Activated CD8-positive, alpha-beta memory T cell treated with anti-CD3 and anti-CD28 coated beads, Interleukin-2, amount 10 ng/mL, durations not matched to agents 7 days and 5 days (primary cell): ENCODE measurements at places on chromosomes 3 and 15.
A peak's percentile ranks its signal among the peaks of the same experiment; 100 is the strongest.

GRCh38 chr3:192449036-192449435 is 278.3 kb downstream of the FGF12 start:
- DNase-seq, result no peak

GRCh38 chr15:25673351-25673750 is 189.8 kb downstream of the ATP10A start:
- no peak for DNase-seq

GRCh38 chr3:141707741-141708203 is 30.3 kb upstream of the RNF7 start:
- no peak for DNase-seq

DNA sequence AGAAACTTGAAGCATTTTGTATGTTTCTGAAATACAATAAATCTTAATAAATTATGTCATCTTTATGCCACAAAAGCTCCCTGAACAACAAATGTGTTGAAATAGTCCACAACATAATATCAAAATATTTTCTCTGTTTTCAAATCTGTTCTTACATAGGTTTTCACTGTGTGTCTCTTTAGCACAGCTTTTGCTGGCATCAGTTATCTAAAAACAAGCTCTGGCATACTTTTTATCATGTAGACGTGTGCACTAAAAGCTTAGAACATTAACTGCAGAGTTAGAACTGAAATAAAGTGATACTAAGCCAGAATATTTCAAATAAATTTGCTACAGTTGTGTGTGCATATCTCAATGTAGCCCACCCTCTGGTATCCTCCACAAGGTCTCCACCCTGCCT is 41.8 kb upstream of the ALCAM start:
- no peak for DNase-seq

DNA sequence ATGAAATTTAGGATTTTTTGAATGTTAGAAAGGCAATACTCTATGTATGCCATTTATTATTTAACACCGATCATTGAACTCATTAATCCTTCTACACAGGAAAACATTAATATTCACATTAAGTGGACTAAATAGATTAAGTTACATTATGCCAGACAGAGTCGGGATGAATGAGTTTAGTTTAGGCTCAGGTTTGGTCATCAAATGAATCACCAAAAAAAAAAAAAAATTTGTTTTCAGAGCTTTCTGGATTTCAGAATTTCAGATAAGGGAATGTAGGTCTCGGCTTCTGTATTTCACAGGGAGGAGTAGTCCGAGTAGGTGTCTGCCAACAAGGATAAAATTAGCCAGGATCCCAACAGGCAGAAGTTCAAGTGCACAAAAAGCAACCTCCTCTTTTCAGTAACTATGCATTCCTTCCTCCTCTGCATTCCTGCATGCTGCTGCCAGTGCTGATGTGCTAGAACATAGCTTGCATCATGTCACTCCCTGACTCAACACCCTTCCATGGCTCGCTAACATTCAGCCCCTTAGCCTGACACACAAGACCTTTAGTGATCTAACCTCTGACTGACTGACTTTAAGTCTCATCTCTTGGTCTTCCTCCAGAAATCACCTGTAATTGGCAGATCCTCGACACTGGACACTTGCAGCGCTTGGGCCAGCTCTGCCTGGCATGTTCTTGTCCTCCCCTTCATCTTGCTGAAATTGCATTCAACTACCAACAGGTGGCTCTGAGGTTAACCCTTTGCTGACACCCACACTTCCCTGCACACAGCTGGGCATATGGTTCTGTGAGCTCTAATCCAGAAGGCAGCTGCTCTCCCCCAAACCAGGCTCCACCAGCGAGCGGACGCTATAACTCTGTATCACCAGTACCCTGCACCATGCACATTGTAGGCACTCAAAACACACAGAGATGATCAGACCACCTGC is 145.4 kb upstream of the PROK2 start:
- no peak for DNase-seq

DNA sequence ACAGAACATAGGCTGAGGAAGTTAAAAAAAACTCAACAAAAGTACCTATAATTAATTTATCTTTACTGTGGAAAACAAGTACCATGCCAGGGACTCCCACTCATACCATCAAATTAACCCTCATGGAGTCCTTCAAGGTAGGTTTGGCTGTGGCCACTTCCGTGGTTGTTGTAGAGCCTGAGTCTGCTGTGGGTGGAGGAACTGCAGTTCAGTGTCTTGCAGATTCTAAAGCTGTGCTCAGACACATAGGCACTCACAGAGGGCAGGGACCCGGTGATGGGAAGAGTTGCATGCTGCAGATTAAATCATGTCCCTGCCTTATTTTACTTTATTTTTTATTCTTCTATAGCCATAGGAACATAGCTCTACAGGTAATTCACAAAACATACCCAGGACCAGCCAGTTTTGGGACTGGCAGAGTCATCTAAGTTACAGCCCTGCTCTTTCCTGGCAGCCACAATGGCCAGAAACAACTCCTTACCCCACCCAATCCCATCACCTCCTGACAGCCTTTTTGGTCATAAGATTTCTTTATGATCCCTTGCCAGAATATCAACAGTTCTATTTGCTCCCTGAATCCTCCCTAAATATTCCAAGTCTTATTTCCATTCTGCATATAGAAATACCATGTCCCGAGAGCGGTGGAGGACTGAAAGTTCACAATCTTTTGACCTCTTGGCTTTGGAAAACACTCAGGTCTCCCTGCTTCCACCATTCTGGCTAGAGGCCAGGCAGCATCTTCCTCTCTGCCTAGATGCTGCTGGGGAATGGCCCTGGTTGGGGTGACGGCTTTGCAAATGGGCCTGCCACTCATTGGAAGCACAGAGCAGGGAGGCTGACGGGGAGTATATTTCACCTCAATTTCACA is 193.7 kb downstream of the CHST2 start:
- no peak for DNase-seq

GRCh38 chr3:172697558-172697957 is 13.3 kb downstream of the NCEH1 start:
- DNase-seq, result no peak

GRCh38 chr3:134847349-134847748 is 52.3 kb downstream of the EPHB1 start:
- no peak for DNase-seq

GRCh38 chr3:66567077-66567476 is 66.3 kb upstream of the LRIG1 start:
- DNase-seq, result no peak

DNA sequence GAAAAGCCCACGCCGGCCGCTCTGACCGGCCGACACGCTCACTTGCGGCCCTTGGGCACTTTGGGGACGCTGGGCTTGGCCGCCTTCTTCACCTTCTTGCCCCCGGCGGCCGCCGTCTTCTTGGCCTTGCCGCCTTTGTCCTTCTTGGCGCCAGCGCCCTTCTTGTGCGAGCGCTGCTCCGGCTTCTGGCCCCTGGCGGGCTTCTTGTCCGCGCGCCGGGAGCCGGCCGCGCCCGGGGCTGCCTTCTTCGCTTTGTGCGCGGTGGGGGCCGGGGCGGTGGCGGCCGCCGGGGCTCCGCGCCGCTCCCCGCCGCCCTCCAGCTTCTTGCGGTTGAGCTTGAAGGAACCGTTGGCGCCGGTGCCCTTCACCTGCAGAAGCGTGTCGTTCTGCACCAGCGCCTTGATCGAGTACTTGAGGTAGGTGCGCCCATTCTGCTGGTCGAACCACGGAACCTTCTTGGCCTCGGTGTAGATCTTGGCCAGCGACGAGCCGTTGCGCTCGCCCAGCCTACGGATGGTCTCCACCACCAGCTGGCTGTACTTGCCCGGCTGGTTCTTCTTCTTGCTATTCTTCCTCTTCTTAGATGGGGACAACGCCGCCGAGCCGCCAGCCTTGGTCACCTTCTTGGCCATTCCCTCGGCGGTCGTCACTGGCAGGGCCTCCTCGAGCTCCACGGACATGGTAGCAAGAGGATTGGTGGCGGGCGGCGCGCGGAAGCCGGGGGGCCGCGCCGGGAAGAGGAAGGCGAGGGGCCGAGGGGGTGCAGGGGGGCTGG is 36.7 kb downstream of the HMCES start:
- peak; percentile 66 for DNase-seq

- no peak for DNase-seq
Observed at GRCh38 chr15:98937413-98938104, 70.0 kb downstream of the PGPEP1L start.

DNA sequence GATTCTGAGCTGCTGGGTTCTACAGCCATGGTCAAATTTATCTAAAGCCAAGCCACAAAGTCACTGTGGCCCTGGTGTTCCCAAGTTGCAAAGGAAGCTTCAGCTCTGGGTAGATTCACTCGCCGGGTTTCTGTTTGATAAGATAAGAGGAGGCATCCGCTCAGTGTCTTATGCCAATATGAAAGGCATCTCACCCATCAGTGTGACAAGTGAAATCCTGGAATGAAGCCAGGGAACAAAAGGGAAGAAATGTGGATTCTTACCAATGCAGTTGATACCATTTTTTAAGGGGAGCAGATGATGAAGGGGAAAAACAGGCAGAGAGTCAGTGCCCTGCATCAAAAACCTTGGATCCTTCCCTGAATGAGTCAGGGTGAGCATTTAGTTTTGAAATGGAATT is 2.8 kb upstream of the CPNE4 start:
- no peak for DNase-seq

- DNase-seq, result no peak
Observed at GRCh38 chr3:124777762-124778470, 47.7 kb downstream of the UMPS start.

DNA sequence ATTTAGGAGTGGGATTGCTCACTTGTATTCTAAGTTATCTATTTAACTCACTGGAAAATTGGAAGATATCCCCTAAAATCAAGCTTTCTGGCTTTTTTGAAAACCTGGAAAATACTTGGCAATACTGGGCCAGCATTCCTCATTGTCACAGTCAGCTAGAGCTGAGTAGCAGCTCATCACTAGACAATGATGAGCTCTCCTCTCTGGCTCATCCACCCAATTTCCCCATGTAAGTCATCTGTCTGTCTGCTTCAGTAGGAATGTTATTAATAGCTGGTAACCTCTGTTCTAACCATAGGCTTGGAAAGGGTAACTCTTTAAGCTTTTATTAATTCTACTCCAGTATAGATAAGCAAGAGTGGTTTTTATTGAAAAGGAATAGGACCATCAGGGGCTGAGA is 39.7 kb upstream of the PIK3R4 start:
- no peak for DNase-seq

DNA sequence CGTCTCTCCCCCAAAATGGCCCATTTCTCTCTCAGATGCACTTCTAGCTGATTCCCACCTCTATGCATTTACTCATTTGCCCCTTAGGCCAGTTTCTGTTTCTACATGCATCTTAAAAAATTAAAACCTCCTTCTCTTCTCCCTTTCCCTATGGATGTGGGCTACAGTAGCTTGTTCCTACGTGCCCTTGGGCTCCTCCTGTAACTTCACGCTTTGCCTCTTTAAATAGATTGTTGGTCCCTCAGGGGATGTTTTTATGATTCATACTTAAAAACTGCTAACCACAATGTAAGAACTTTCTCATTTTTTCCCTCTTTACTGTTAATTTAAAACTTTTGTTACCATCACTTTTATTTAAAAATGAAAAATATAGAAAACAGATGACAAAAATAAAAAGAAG is 185.6 kb upstream of the MRPL3 start:
- DNase-seq, result no peak

DNA sequence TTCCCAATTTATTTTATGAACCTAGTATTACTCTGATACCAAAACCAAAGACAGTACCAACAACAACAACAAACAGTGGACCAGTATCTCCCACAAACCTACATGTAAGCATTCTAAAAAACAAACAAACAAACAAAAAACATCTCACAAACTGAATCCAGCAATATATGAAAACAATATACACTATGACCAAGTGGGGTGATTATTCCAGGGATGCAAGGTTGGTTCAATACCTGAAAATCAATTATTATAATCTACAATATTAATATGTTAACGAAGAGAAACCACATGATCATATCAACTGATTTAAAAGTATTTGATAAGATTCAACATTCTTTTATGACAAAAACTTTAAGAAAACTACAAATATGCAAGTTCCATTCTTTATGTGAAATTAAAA is 391.3 kb downstream of the MAGI1 start:
- no peak for DNase-seq

GRCh38 chr3:134427400-134428111 is 53.3 kb upstream of the AMOTL2 start:
- DNase-seq, result no peak

GRCh38 chr3:66380200-66380932 is 120.5 kb downstream of the LRIG1 start:
- no peak for DNase-seq

DNA sequence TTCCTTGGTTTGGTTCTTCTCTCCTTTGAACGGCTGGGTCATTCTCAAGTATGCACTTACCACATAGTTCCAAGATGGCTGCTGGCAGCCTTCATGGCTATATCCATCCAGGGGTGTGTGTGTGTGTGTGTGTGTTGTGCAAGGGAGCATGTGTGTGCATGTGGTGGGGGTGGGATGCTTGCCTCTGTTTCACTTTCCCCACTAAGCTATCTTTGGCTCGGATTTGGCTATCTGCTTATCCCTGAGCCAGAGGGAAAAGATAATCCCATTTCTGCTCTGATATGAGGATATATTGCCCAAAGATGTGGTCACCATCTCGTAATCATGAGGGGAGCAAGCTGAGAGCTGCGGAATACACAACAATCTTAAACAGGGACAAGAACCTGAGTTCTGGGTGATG is 26.2 kb downstream of the ANAPC13 start:
- no peak for DNase-seq

DNA sequence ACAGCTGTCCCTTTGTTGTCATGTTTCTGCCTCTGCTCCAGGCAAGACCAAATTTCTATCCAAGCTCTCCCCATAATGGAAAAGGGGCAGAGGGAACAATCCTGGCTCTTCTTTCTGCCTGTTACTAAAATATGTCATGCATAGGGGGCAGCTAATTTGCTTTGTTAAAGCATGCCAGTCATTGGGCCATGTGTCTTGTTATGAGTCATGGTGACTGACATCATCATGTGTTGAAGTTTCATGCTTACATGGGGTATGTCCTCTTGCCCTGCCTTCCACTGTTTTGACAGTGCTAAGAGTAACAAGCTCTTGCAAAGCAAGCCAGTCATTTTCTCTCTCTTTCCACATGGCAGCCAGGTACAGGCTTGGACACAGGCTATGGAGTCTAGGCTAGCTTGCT is 268.9 kb downstream of the GABRB3 start:
- DNase-seq, result no peak

- DNase-seq, result no peak
Observed at GRCh38 chr15:98898122-98898521, 109.5 kb downstream of the PGPEP1L start.

DNA sequence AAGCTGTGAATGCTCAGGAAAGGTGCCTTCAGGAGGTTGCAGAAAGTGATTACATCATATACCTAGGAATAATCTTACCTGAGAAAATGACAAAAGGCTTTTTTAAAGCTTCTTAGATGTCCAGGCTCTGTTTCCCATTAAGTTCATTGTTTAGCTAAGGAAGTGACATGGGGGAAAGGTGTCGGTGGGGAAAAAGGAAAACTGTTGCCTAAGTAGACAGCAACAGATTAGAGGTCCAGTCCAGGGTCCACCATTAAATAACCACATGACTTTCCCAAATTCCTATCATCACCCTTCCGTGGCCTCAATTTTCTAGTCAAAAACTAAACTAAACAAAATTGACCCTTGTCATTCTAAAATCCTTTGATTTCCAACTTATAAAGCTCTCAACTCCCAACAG is 4.3 kb downstream of the WWTR1 start:
- DNase-seq, result no peak

GRCh38 chr3:154759966-154760365 is 320.2 kb upstream of the MME start:
- no peak for DNase-seq

GRCh38 chr15:74777769-74778598 is 3.9 kb upstream of the CSK start:
- DNase-seq, result no peak

GRCh38 chr3:17307887-17308286 is 423.1 kb downstream of the PLCL2 start:
- DNase-seq, result no peak

- DNase-seq, result no peak
Observed at GRCh38 chr15:64630396-64631107, 144.8 kb downstream of the RBPMS2 start.
